ENCODE measurements at places on chromosomes 12 and 14.

GRCh38 chr14:76055330-76055729 is 69.8 kb downstream of the IFT43 start:
- no peak for DNase-seq

DNA sequence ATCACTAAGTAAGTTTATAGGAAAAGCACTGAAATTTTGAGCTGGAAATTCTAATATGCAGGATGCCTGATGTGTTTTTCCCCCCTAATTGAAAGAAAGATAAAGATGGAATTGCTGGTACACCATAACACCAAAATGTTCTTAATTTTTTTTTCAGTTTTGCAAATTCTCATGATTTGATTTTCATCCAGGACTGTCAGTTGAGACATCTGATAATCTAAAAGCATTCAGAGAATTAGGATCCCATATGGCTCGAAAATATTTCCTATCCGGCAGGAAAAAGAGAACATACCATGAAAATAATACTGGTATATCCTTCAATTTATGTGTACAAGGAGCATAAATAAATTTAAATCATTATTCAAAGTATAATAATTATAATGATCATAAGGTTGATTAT is 452.1 kb downstream of the APAF1 start:
- DNase-seq, result no peak

DNA sequence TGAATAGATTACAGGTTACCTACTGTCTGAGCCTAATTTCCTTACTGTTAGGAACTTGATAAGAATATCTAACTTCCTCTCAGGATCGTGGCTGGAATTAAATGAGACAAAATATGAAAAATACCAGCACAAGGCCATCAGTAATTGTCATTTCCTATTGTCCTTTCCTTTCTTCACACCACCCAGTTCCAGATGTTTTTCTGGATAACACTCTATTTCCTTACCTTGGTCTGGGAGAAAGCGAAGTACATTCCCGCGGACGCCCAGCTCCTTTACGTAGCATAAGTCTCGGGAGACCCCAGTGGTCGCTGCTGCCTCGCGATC is 376 bp downstream of the GDF3 start:
- no peak for DNase-seq

GRCh38 chr14:98847521-98848468 is 424.2 kb downstream of the BCL11B start:
- no peak for DNase-seq

DNA sequence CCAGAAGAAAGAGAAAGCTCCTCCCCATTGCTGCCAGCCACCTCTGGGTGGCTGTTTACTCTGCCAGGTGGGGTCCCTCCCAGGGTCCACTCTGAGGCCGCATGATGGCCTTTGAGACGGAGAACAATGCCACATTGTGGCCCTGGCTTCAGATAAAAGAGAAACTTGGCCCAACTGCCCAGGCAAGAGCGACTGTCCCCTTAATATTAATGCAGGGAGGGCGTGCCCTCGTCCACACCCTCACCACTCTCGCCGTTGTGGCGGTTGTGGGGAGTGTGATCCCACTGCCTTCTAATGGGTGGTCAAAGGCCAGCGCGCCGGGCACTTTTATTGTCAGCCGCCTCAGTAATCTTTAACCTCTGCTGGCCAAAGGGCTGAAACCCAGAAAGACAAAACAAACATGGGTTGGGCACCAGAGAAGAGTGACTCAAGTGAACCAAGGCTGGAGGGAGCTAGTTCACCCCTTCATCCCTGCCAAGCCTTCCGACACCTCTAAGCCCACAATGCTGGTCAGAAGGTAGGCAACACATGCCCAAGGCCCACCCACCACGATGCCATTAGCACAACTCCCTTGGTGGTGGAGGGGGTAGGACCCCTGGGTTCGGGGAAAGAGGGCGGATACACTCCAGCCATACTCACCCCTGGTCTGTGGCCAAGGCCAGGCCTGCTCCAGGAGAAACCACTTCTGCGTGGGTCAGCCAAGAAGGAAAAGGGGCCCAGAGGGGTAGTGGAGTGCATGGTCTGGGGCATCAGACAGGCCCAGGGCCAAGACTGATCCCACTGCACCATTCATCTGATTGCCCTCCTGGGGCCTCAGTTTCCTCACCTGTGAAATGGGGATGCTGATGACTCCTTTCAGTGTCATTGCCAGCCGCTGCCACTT is 44.5 kb upstream of the BCL11B start:
- DNase-seq, result no peak

DNA sequence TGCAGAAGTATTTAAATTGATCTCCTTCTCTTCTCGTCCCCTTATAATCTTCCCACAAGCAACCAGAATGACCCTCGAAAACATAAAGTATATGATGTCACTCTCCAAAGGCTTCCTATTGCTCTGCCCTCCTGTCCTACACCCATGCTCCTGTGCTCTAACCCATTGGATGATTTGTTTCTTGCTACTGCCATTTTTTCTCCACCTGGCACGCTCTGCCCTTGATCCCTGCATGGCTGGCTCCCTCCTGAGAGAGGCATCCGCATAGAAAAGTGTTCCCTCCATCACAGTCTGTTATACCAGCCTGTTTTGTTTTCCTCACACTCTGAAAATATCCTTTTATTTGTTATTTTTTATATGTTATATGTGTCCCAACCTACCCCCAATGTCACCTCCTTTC is 19.8 kb downstream of the MYRFL start:
- no peak for DNase-seq

DNA sequence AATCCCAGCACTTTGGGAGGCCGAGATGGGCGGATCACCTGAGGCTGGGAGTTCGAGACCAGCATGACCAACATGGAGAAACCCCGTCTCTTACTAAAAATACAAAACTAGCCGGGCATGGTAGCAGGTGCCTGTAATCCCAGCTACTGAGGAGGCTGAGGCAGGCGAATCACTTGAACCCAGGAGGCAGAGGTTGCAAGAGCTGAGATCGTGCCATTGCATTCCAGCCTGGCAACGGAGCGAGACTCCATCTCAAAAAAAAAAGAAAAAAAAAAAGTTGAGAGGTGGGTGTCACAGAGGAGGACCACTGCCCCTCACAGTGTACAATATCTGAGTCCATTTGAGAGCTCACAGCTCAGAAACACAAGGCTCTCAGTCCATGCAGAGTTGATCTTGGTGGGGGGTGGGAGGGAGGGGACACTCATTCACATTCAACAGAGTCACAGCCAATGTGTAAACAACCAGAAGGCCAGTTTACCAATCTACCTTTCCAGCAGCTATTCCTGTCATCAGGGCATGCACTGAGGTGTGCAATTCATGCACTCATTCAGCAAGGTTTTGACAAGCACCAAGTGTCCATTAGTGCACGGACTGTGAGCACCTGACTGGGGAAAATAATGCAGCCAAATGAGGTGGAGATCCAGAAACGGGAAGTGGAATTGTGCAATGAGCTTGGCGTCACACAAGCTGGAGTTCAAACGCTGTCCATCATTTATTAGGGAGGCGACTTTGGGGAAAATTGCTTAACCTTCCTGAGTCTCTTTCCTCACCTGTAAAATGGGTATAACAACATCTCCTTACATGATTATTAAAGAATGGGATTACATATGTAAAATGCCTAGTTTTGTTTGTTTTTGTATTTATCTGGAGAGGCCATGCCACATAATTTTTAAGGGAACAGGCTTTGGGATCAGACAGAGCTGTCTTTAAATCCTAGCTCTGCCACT is 4.4 kb upstream of the EIF5 start:
- DNase-seq, result no peak

DNA sequence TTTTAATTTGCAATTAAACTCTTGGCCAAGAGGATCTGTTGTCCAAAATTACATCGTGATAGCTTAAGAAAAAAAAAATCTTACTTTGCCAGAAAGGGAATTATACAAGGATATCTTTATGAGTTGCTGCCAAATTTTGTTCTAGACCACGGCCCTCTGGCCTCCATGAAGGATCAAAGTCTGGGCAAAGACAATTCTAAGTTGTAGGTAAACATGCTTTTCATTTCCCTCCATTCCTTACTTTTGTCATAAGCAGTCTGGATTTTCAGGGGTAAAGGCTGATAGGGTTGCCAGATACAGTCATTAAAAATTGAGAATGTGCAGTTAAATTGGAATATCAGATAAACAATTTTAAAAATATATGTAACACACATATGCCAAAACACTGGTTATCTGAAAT is 135.1 kb downstream of the MON2 start:
- DNase-seq, result peak; percentile 5

DNA sequence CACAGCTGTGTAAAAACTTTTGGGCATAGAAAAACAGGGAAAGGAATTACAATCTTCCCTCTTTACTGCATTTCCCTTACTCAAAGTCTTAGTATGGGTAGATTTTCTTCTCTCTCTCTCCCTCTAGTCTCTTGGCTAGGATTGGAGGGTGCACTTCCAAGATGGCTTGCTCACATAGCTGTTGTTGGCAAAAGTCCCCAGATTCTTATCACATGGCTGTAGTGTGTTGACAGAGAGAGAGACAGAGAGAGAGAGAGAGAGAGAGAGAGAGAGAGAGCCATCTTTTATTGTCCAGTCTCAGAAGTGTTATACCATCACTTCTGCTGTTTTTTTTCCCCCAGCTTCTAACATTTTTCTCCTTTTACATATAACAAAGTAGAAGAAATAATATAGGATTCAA is 6.3 kb upstream of the OR4E2 start:
- no peak for DNase-seq

Measured in KG1 (cell line).